GM12864 (cell line): ENCODE measurements at places on chromosomes 13 and 19.
A peak's percentile ranks its signal among the peaks of the same experiment; 100 is the strongest.

- DNase-seq, result no peak
Measured at GRCh38 chr19:39966617-39967016, 4.3 kb upstream of the PSMC4 start.

DNA sequence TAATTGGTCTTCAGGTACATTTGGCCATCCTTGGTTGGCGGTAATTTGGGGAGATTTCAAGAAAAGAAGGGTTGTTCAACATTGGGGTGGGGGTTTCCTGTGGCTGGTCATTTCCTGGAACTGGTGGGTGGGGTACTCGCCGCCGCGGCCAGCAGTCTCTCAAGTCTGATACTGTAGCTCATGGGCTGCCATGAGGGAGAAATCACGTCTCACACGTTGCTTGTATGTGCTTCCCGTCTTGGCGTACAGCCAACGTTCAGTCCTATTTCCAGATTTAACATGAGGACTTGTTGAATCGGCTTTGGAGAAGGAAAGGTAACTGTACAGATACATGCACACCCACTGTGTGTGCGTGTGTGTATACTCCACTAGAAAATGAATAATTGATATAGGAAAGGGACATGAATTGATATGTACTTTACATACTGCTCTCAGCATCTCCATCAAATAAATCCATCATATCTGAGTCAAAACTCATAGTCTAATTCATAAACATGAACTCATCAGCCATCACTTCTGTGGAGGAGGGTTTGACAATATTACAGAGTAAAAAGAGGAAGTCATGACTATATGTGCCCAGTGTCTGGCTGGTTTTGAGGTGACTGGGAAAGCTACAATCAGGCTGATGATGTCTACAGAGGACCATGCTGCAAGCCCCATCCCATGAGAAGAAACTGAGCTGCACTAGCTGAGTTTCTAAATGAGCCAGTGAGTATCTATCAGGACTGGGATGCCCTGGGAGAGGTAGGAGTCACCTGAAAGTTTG lies 418.1 kb downstream of the TSHZ3 start:
- DNase-seq, result no peak

- DNase-seq, result peak; percentile 67
Measured at GRCh38 chr19:49327878-49328544, 3.0 kb upstream of the SLC6A16 start.

DNA sequence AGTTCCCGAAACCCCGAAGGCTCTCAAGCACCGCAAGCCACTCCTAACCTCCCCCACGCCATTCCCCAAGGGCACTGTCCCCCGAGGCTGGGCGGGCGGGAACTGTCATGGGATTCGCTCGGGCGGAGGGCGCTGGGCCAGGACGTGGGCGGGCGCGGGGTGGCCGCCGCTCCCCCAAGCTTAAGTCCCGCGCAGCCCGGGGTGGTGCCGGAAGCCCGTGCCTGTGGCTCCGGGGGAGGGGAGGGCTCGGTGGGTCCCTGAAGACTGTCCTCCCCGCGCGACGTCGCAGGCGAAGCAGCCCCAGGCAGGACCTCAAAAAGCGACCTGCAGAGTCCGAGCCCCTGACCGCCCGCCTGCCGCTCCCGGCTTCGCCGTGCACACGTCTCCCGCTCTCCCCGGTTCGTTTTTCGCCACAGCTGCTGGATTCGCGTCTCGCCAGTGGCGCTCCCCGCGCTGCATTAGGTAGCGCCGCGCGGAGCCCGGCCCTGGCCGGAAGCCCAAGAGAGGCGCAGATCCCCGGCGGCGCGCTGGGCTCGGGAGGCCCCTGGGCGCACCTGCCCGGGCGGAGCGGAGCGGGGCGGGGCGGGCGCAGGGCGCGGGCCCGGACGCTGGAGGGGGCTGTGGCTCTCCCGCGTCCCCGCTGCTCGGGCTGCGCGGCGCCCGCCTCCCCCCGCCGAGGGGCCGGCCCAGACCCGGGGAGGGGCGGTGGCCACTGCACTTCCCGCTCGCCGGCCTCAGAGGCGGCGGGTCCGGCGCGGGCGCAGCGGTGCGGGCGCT lies at the start of gene FARP1:
Gene FARP1 (plus strand): TSS at position 715 of the 777 bp plus-strand sequence. CDS start 70,149 bp downstream, outside the sequence.
- no peak for DNase-seq

DNA sequence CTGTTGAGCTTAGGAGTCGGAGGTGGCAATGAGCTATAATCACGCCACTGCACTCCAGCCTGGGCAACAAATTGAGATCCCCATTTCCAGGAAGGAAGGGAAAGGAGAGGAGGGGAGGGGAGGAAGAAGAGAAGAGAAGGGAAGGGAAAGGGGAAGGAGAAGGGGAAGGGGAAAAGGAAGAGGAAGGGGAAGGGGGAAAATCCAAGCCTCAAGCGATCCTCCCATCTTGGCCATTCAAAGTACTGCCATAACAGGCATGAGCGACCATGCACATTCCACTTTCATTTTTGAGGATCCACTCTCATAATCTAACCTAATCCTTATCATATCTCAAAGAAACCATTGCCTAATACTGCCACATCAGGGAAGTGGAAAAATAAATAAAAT lies 14.9 kb downstream of the ZNF443 start:
- DNase-seq, result no peak

DNA sequence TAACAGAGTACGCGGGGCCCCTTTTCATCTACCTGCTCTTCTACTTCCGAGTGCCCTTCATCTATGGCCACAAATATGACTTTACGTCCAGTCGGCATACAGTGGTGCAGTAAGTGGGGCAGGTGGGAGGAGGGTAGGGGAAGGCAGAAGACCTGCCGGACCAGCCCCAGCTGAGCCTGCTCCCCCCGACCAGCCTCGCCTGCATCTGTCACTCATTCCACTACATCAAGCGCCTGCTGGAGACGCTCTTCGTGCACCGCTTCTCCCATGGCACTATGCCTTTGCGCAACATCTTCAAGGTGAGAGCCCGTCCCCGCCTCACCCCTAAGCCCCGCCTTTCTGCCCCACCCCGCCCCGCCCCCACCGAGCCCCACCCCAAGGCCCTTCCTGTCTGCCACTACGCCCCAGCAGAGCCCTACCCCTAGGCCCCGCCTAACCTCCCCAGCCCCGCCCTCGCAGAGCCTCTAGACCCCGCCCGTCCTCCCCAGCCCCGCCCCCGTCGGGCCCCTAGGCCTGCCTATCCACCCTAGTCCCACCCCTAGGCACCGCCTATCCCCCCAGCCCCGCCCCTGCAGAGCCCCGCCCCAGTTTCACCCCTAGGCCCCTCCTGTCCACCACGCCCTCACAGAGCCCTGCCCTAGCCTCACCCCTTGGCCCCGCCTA lies 7.7 kb downstream of the NDUFB7 start:
- DNase-seq, result no peak

DNA sequence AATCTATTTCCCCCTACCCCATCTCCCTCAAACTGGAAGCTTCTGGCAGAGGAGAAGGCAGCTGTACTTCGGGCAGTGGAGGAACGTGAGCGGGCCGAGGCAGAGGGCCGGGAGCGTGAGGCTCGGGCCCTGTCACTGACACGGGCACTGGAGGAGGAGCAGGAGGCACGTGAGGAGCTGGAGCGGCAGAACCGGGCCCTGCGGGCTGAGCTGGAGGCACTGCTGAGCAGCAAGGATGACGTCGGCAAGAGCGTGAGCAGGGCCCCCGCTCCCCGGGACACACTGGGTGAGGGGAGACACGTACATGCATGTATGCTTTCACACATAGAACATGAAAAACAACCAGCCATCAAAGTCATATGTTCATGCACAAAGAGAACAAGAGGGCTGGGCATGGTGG lies 42.7 kb downstream of the KCNC3 start:
- no peak for DNase-seq

DNA sequence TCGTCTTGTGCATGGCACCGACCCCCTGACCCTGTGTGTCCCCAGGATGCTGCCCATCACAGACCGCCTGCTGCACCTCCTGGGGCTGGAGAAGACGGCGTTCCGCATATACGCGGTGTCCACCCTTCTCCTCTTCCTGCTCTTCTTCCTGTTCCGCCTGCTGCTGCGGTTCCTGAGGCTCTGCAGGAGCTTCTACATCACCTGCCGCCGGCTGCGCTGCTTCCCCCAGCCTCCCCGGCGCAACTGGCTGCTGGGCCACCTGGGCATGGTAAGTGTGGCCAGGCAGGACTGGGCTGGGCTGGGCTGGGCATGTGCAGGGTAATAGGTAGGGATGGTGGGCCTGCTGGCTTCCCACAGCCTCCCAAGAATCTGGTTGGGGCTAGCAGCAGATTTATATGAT lies 17.0 kb downstream of the CYP4F22 start:
- no peak for DNase-seq

GRCh38 chr13:51152701-51153100 lies 41.6 kb upstream of the C13orf42 start:
- no peak for DNase-seq

DNA sequence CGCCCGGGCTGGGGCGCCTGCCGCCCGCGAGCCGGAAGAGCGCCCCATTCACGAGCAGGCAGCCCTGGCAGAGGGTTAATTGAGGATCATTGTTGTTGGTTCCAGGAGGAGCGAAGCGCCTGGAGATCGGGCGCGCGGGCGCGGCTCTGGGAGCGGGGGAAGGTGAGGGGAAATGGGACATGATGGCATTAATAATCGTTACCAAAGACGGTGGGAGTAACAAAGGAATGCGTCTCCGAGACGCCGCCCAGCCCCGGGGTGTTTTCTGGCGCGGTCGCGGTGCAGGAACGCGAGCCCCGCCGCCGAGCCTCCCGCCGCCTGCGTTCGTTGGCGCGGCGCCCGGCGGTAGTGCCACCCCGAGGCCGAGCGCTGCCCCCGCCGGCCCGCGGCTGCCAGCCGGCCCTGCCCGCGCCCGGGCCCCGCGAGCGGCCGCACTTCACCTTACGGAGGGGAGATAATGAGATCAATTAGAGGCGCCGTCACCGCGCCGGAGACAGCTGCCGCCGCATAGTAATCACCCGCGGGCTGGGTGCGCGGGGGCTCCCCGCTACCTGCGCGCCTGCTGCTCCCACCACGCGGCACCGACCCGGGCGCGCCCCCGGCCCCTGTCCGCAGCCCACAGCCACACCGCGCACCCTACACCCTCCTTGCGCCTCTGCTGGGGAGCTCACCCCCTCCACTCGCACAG lies 2.8 kb downstream of the ZNF536 start:
- no peak for DNase-seq

GRCh38 chr19:45779231-45780145 lies 2.8 kb downstream of the DMPK start:
- DNase-seq, result no peak

GRCh38 chr19:22628401-22628800 lies 5.7 kb upstream of the ZNF492 start:
- no peak for DNase-seq

DNA sequence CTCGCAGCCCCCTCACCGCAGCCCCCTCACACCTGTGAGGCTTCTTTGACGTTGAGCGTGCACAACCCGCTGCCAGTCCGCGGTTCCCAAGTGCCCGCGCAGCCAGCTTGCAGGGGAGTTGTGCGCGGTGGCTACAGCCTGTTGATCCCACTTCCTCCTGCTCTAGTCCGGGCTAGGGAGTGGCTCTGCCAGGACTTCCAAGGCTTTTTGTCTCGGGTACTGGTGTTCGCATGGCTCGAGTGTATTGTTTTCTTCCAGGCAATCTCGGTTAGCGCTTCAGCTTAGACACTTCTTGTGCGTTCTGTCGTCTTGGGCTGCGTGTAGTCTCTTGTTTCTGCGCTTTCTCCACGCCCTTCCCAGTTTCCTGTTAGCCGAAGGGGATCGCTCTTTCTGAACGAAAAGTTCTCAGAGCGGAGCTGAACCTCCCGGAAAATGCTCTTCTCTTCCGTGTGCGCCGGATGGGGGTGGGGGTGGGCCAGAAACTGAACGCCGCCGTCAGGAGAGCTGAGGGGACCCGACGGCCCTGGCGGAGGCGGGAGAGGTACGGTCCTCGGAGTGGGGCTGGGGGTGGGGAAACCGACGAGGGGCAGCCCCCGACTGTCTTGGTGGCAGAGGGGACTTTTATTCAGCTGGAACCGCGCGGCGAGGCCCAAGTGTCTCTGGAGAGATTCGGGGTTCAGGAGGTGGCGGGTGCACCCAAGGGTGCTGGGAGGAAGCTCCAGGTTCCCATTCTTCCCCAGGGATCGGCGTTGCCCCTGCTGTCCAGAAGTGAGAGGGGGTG lies 697 bp upstream of the DGKH start:
- no peak for DNase-seq

DNA sequence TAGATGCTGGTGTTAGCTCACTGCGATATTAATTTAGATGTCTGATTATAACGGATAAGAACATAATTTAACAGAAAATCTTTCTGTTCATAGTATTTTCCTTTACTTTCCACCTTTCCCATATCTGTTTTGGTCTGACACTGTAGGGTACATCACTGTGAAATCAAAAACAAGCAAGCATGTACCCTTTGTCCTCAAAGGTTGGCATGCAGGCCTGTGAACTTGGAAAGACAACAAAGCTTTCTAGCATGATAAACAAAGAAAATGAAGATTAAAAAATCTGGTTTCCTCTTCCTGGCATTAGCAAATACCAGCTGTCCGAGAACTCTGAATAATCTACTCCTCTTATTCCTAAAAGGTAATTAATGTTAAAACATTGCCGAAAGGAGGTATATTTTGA lies 31.6 kb downstream of the THSD1 start:
- DNase-seq, result no peak

- peak; percentile 84 for DNase-seq
Measured at GRCh38 chr19:4867534-4868285, at the start of gene PLIN3. TSS of gene PLIN3 (minus strand) at chr19:4867667. CDS start at chr19:4861394, 6,273 bp downstream.

- no peak for DNase-seq
Measured at GRCh38 chr19:33496038-33496895, 25.3 kb downstream of the PEPD start.

DNA sequence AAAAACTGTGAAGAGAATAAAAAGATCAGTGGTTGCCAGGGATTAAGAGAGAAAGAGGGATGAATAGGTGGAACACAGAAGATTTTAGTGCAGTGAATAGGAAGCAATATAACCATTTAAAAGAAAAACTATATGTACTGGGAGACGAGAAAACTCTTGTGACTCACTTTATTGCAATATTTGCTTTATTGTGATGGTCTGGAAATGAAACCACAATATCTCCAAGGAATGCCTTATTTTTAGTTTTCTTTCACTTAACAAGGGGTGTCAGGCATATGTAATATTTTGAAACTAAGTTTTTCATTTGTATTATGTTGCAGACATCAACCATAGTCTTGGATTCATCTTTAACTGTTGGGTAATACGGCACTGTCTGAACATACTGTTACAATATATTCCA lies 1308.2 kb downstream of the PCDH9 start:
- no peak for DNase-seq

GRCh38 chr19:33187183-33187540 lies 7.0 kb upstream of the LRP3 start:
- DNase-seq, result no peak

GRCh38 chr13:32802159-32802558 lies 214.1 kb upstream of the KL start:
- no peak for DNase-seq
